ENCODE measurements at places on chromosomes 5 and 9.

DNA sequence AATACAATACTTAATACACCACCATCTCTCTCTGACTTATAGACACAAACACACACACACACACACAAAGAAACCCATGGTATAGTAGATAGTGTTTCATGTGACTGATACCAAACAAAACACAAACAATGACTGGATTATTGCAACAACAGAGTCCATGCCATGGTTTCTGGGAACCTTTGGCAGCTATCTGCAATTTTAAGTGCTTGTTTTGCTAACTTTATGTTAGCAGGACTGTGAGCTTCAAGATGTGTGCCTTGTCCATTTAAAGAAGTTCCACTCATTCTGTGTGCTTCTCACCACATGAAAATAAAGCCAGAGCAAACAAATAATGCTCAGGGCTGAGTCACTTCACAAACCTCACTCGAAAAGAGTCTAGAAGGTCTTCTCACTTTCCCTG is 15.1 kb upstream of the LURAP1L start:
- no peak for DNase-seq

DNA sequence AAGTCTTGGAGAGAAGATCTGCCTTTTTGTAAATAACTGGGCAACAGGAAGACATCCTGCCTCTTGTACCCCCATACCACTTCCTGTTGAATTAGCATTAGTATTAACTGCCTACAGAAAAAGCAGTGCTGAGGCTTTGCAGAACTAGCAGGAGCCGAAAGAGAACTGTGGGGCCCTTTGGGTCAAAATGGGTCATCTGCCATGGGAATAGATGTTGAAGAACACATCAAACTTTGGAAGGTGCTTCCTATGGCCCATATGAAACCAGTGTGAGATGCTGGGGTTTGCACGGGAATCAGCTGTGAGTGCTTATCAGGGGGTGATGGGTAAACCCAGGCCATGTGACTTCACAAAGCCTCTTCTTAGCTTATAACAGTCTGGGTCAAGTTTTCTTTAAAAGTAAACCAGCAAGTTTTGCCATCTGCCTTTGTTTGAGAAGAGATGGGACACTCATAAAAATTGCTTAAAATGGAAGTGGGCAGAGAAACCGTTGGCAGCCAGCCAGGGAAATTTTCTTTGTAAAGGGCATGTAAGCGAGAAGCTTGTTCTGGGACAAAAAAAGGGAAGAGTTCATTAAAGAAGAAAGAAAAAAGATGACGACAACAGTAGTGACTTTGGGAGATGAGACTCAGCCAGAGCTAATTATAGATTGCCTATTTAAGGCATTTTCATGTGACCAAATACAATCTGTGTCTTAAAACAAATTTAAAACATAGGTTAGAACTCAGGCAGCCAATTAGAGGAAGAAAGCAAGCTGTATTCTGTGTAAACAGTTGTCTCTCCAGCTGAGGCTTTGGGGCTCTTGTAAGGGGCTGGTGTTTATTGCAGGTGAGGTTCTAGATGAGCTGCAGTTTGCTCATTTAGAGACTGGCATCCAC is 4.4 kb downstream of the SLC25A25 start:
- peak; percentile 49 for DNase-seq

DNA sequence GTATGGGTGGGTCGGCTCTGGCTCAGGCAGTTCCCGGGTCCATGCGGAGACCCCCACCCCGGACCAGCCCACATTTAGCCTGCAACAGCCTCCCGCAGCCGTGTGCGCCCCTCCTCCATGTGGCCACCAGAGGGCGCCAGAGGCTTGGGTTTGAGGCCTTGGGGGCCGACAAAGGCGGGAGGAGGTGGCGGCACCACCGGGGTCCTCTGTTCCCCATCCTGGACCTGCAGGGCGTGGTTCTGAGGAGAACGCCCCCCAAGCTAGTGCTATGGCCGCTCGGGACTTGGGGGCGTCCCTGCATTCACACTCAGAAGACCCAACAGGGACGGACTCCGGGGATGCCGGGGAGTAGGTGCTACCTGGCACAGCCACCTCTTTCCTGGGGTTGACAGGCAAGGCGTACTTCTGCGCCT is 16.5 kb downstream of the ASS1 start:
- no peak for DNase-seq

- DNase-seq: no peak
Observed at GRCh38 chr5:142420561-142421227, 95.9 kb upstream of the SPRY4 start.

- peak; percentile 55 for DNase-seq
Observed at GRCh38 chr9:6680797-6681146, 35.2 kb upstream of the GLDC start.

DNA sequence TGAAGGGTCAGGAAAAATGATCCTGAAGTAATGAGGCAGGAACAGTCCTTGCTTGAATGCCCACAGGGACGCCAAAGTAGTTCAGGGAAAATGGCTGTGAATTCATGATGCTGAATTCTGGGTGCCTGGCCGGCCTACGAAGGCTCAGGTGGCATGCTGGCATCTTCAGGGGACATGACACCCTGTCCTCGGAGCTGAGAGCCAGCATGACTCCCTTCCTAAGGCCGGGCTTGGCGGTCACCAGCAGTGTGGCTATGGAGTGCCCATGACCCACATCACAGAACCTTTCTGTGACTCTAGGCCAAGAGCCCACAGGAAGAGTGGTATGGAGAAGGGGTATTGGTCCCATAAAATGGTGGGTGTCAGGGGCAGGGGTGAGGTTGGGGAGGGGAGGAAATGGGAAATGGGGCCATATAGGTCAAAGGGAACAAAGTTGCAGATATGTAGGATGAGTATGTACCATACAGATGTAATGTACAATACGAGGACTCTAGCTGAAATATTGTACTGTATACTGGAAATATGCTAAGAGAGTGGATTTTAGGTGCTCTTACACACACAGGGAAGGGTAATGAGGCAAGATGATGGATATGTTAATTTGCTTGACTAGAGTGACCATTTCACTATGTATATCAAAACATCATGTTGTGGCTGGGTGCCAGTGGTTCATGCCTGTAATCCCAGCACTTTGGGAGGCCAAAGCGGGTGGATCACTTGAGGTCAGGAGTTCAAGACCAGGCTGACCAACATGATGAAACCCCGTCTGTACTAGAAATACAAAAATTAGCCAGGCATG is 202.8 kb upstream of the KLF9 start:
- no peak for DNase-seq

DNA sequence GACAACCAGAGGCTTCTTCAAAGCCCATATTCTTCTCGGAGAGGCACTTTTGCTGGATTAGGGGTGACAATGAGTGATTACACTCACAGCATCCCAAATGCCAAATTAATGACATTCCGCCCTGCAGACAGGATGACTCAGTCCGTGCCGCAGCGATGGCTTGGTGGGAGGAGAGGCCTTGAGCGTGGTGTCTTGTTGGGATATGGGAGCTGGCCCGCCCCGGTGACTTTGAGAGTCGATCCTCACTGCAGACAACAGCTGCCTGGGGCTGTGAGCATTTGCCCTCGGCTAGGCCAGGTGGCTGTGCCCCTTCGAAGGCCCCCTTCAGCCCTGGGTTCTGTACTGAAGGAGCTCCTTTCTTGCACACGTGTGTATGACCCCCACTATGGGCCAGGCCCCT is 29.8 kb downstream of the OLFM1 start:
- no peak for DNase-seq

DNA sequence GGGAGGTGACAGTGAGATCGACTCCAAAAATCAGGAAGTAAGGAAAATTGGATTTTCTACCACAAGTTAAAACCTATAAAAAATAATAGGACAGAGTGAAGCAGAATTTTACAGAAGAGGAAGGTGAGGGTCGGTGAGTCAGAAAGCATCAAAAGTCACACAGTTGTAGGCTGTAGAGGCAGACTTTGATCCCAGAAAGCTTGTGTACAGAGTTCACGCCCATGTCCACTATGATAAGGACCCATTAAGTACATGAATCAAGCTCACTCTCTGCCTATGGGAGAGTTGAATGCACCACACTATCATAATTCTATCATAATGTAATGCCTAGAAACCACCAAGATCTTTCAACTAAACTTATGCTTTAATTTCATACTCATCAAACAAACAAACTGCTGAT is 291.2 kb downstream of the PRELID2 start:
- no peak for DNase-seq

DNA sequence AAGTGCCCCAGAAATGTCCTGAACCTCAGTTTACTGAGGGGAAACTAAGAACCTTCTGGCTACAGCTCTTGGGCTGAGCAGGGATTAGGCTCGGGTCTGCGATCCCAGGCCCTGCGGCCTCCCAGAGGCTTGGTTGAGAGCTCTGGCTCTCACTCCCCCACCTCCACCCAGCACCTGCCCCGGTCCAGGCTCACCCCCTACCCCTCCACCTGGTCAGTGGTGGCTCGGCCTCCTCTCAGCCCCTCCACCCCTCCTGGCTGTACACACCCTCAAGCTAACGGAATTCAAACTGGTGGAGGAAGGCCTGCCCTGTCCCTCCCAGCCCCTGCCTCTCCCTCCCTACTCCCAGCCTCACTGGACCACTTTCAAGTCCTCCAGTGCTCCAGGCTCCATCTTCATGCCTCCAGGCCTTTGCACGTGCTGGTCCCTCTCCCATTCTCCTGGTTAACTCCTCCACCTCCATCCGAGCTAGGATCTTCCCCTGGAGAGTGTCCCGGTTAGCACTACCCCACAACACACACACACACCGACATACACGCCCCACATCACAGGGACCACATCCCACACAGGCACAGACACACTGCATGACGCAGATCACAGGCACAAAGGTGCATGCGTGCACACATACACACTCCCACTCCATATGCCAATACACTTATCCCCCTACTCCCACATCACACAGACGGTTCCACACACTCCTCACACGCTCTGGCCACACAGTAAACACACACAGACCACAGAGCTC is 130.9 kb downstream of the C9orf50 start:
- DNase-seq: no peak

DNA sequence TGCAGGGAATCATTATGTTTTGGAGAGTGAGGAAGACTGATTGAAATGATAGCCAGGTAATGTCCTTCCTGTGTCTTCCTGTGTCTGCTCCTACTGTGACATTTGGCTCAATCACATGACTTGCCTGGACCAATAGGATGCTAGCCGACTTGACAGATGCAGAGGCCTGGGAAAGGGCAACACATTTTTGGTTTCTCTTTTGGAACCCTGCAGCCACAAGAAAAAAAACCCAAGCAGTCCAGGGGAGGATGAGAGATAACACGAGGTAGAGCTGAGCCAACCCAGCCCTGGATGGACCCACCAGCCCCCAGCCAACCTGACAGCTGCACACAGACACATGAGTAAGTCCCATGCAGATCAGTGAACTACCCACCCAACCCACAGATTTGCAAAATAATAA is 256.1 kb upstream of the SMARCA2 start:
- peak; percentile 74 for DNase-seq

DNA sequence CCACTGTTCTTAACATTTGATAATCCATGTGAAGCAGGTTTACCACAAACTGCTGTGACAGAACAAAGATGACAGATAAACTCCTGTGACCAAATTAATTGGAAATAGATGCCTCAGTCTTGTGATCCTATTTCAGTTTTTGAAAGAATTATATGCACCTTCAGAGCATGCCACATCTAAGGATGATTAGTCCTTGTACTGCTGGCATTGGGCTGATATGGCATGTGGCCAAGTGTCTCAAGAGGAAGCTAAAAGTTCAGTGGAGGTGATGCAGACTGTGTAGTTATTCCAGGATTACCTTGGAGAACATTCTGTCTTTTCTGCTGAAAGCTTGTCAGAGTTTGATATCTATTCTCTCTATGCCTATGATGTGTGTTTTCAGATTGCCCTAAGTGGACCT is 314.4 kb upstream of the EFNA5 start:
- DNase-seq: no peak

GRCh38 chr9:93260263-93261066 is 76.5 kb downstream of the WNK2 start:
- no peak for DNase-seq

DNA sequence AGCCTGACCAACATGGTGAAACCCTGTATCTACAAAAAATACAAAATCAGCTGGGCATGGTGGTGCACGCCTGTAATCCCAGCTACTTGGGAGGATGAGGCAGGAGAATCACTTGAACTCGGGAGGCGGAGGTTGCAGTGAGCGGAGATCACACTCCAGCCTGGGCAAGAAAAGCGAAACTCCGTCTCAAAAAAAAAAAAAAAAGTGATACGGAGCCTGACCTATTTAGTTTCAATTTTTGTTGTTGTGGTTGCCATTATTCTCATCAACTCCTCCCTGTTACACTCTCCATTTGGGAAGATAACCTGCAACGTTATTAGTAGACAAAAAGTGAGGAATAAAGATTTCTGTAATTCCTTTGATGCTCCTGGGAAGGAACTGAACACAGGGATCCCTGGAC is 1.3 kb downstream of the STOM start:
- no peak for DNase-seq

DNA sequence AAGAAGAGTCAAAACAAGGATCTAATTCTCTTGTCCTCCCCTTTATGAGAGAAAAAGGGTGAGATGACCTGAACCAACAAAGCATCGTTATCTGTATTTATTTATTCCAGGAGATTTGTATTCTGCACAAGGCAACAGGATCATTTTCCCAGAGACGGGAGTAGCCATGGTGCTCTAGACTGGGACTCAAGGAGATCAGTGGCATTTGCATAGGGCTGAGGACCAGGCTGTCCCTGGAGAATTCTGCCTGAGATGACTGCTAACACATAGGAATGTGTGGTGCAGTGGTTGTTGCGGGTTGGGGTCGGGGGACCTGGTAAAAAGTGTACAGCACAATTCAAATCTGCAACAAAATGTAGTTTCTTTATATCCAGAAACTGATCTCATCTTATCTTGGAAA is 22.3 kb upstream of the ZNF474 start:
- DNase-seq: no peak

DNA sequence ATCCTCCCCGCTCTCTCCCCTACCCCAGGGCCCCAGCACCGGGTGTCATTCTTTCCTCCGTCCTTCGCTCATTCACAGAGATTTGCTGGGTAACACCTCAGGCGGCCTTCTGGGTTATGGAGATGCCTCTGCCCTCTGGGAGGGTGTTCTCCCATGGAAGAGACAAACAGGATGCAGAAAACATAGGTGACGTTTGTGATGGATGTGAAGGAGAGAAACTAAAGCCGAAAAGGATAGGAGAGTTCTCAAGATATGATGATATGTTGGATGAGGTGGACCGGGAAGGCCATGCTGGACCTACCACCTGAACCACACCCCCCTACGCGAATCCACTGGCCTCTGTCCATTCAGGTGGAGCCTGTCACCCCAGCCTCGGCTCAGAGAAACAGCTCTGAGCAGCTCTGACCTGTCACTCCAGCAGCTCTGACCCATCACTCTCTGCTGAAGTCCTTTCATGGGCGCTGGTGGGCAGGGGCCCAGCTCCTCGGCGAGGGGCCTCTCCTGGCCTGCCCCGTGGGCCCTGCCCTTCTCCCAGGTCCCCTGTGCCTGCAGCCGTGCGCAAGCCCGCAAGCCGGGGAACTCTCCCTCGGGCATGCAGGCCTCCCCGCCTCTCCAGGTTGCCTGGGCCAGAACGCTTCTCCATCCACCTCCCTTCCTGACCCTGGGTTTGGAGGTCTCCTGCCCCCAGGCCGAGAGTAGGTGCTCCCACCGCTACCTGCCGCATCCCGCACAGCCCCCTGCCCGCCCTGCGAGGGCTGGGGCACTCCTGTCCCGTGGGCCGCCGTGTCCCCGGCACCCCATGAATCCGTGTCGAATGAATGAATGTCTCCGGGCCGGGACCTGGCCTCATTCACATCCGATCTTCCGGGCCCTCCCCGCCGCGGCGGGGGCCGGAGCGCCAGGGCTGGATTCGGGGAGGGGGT is 717 bp upstream of the NCS1 start:
- DNase-seq: no peak

GRCh38 chr5:142275496-142275895 is 49.3 kb downstream of the SPRY4 start:
- DNase-seq: no peak
